ENCODE measurements at places on chromosomes 4 and X.

DNA sequence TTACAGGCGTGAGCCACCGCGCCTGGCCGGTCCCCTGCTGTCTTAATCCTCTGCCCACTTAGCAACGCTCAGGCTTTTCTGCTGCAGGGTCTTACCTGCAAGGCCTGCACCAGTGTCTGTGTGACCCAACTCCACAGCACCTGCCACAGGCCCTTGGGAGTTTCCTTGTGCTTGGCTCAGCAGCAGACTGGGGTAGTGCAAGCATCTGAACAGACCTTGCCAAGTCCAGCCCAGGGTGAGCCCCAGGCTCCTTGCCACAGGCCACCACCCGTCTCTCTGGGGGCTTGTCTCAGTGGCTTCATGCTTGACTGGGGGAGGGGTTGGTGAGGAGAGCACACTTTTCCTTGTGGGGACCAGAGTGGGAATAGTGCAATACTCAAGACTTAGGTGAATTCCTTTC, 87.0 kb downstream of the FAM193A start:
- no peak for DNase-seq

DNA sequence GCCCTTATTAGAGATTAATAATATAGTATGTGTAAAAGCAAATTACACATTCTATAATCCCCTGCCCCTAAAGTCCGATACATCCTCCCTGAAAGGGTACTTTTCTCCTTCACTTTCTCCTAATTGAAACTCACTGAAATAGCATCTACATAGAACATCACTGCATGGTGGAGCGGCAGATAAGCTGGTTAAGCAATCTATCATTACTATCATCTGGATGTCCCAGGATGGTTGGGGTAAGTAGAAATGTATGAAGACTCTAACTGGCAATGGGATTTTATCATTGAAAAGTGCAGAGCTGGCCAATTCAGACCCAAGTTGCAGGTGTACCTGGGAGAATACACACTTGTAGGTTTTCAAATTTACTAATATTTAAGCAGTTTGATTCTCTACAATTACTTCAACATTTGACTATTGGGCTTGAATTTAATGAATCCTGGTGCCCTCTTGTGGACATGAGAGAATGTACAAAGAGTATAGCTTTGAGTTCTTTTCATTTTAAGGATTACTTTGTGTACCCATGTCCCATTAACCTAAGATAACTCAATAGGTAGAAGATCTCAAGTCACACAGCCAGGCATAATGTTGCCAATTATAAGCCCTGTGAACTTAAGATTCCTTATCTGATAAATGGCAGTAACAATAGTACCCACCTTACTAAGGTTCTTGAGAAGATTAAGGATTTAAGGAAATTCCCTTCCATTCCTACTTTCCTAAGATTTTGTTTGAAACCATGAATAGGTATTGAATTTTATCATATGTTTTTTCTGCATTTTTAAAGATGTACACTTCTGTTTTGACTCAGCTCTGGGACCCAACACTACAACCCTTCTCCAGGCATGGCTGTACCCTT, 69.8 kb downstream of the SHROOM3 start:
- no peak for DNase-seq

DNA sequence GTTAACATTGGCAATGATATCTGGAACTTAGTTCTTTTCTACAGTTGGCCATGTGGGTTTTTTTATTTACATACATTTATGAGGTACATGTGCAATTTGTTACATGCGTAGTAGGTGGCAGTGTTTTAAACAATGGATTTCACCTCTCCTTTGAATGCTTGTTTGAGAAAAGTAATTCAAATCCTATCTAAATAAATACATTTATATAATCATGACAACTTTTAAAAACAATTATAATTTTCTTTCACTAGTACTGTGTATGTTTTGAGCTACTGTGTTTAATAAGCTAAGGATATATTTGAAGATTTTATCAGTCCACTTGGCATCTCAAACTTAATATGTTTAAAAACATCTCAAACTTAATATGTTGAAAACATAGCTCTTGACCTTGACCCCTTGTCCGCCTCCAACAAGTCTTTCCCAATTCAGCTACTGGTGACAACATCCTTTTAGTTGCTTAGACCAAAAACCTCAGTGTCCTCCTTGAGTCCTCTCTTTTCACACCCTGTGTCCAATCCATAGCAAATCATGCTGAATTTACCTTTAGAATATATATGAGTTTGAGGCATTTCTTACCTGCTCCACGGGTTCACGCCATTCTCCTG, 14.5 kb downstream of the GUCY1B1 start:
- no peak for DNase-seq

DNA sequence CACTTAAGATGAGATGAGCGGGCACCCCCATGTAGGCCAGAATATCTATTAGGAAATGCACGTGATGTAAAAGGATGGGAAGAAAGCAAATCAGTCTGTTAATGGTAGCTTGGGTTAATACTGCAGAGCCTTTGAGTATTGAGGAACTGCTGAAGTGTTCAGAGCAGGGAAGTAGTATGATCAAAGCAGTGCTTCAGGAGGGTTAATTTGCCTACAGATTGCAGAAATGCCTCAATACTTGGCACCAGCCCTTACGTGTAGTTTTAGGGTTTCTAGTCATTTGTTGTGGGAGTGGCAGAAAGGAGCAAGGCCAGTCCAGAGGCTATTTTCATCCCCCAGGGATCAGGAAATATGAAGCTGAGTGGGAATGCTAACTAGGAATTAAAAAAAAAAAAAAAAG, 19.7 kb downstream of the ZFX start:
- no peak for DNase-seq

DNA sequence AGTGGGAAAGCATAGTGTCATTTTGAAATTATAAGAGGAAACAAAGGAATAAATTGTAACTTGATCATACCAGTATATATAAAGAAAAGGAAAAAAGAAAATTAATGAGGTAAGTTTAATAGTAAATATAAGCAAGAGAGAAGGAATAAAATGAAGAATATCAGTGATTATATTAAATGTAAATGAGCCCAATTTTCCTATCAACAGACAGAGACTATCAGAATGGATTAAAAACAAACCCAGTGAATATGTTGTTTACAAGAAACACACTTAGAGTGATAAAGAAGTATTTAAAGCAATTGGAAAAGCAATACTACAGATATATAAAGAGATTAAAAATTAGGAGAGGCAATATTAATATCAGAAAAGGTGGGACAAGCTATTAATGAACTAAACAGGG, 28.8 kb upstream of the RHOH start:
- DNase-seq, result no peak

GRCh38 chr4:153555730-153556434, 89.7 kb downstream of the TMEM131L start:
- peak; percentile 90 for DNase-seq

DNA sequence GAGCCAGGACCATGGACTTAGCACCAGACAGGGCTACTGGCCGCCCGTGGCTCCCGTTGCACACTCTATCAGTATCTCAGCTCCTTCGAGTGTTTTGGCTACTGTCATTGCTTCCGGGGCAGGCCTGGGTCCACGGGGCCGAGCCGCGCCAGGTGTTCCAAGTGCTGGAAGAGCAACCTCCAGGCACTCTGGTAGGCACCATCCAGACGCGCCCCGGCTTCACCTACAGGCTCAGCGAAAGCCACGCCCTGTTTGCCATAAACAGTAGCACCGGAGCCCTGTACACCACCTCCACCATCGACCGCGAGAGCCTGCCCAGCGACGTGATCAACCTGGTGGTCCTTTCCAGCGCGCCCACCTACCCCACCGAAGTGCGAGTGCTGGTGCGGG, 1.6 kb downstream of the FAT4 start:
- peak; percentile 44 for DNase-seq

- DNase-seq, result no peak
These were observed 146.1 kb downstream of the ATP10D start for GRCh38 chr4:47631161-47631560.

DNA sequence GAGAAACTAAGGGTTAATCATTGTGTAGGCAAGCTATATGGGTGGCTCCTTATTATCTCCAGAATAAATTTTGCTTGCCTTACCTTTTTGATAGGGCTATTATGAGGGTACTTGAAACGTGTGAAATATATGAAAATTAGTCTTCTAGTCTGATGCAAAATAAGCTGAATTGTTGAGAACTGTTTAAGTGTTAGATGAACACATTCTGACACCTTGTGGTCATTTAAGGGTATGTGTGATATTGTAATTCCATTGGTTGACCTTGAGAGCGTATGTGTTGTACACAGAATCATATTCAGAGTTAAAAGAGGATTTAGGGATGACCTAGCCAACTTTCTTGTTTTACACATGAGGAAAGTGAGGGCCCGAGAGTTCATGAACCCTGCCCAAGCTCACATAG, 44.6 kb upstream of the LINC00632 start:
- no peak for DNase-seq

DNA sequence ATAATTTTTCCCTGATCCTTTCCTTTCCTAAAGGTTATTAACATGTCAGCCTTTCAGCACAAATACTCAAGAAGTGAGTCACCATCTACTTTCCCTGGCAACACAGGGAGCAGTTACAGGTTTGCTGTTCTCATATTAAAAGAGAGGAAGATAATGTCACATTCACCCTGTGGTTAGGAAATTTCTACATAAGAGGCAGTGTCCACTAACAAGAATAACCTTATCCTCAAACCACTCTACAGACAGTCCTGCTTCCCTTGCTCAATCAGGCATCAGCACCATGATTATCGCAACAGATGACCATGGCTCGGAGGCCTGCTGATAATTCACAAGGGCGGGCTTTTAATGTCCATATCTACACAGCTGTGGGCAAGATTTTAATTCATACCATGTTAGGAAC, 30.9 kb downstream of the RNF150 start:
- no peak for DNase-seq

GRCh38 chrX:34300871-34301270, 168.8 kb upstream of the FAM47A start:
- no peak for DNase-seq

DNA sequence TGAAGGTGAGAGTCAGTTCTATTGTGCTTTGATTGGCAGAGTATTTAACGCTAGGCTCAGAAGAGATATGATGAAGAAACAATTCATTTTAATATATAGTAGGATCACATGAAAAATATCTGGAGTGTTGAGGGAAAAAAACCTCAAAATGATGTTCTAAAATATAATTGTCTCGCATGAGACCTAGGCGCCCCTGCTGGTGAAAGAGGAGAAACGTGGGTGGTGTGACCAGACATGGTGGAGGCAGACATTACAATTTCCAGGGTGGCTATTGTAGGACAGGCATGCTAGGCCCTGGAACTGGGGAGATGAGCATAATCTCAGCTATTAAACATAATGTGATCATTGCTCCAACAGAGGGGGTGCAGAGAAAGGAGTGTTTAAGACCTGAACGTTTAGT, 210.0 kb downstream of the HS3ST1 start:
- DNase-seq, result no peak

- DNase-seq, result no peak
These were observed 2.8 kb downstream of the FGFBP1 start for GRCh38 chr4:15935504-15936402.

- no peak for DNase-seq
These were observed 9.2 kb downstream of the PALLD start for GRCh38 chr4:168506014-168506413.

DNA sequence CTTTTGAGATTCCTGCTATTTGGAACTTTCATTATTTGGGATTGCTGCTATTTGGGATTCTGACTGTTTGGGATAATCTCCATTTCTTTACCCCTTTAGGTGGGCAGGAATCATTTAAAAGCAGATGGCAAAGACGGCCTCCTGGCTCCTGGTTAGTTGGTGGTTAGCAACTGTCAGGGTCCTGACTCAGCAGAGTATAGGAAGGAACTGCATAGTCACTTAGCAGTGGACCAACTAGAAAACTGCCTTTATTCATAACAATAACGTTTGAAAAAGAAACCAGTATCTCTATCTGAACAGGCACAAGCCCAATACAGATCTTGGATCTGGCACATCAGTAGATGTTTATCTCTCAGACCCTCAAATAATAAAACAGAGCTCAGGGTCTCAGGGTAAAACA, 469.7 kb upstream of the FGF16 start:
- no peak for DNase-seq

- no peak for DNase-seq
These were observed 83.3 kb upstream of the HELT start for GRCh38 chr4:184934961-184935360.

GRCh38 chr4:76606645-76607265, 171.7 kb downstream of the SHROOM3 start:
- DNase-seq, result no peak

- DNase-seq, result no peak
These were observed 88.5 kb upstream of the GPR34 start for GRCh38 chrX:41600291-41600690.

- peak; percentile 40 for DNase-seq
These were observed 763 bp downstream of the PYURF start for GRCh38 chr4:88522702-88523324.

- no peak for DNase-seq
These were observed 24.1 kb downstream of the FRMPD4 start for GRCh38 chrX:12162420-12162819.

GRCh38 chr4:104531390-104531789, 36.7 kb upstream of the CXXC4 start:
- no peak for DNase-seq

GRCh38 chr4:77776182-77777134, 42.7 kb downstream of the CNOT6L start:
- DNase-seq, result no peak
